ENCODE measurements at places on chromosomes 16 and 17. TPM values are rescaled to one million over a fixed set of nuclear protein-coding genes. Genes with fewer than 3 reads are reported as not detected.

DNA sequence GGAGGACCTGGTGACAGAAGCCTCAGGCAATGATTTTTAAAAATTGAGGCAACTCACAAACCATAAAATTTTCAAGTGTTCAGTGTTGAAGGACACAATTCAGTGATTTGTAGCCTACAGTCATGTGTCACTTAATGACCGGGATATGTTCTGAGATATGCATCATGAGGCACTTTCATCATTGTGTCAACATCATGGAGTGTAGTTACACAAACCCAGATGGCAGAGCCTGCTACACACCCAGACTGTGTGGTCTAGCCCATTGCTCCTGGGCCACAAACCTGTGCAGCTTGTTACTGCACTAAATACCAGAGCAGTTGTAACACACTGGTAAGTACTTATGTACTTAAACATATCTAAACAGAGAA is 1.6 kb downstream of the PRSS41 start:
- peak; percentile 61 for DNase-seq

Gene BRD7
- 37.9 TPM for total RNA-seq

DNA sequence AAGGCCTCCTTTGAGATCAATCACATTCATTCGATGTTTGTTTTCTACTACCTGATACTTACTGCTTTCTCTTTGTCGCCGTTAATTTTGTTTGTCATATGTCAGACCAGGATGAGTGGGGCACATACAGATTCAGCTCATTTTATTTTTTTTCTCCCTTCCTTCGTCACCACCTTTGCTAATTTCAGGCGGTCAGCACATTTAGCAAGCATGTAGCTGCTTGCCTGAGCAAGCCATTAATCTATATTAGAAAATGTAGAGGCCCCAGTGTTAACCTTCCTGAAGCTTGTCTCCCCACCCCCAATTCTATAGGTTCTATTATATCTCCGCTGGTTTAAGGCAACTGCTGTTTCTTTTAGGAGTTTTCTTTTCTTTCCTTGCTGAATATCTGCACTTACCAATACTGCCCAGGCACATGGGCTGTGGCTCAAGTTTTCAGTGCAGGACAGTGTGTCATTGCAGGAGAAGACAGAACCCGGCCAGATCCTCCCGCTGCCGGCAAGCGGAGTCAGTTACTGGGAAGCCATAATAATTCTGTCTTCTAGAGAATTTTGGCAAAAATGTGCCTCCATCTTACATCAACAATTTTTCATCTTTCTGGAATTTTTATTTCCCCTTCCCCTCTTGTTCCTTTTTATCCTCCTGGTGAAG is 714.3 kb downstream of the WWOX start:
- DNase-seq, result no peak

- no peak for DNase-seq
Measured at GRCh38 chr17:57539529-57540301, 205.4 kb downstream of the CCDC182 start.

Gene ELOB
- total RNA-seq, result 473 TPM

GRCh38 chr17:38338053-38338452 is 5.7 kb downstream of the GPR179 start:
- DNase-seq, result no peak

DNA sequence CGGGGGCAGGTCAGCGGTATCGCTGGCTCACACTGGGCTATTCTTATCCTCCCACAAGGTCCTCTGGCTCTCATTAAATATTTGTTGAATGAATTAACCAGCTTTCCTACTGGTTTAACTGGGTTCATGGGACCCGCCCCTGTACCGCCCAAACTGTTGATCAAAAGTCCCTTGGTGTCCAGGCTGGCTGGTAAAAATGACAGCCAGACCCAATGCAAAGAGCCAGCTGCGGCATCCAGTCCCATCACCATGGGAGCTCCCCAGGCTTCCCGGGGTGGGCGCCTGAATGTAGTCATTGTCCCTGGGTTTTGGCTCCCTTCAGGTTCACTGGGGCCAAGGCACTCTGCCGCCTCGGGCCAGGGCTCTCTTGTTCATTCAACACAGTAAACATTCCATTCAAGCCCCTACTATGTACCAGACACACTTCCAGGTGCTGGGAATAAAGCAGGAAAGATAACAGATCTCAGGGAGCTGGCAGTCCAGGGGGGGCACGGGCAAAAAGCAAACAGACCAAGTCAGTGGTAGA is 11.7 kb upstream of the ATP2C2 start:
- no peak for DNase-seq

DNA sequence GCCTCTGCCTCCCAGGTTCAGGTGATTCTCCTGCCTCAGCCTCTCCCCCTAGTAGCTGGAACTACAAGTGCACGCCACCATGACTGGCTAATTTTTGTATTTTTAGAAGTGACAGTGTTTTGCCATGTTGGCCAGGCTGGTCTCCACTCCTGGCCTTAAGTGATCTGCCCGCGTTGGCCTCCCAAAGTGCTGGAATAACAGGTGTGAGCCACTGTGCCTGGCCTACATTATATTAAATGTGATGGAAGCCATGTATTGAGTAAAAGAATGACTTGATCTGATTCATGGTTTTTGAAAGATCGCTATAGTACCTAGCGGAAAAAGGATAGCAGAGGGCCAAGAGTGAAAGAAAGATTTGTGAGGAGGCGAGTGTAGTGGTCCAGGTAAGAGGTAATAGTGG is 2.7 kb upstream of the PPM1D start:
- DNase-seq, result no peak

GRCh38 chr16:67917852-67918236 is 13.8 kb downstream of the CTRL start:
- DNase-seq, result peak; percentile 41

Gene MT2A
- total RNA-seq, result 195 TPM

Gene HEXIM1
- total RNA-seq, result 13.0 TPM

GRCh38 chr17:21551081-21551881 is 141.0 kb upstream of the KCNJ18 start:
- peak; percentile 59 for DNase-seq

DNA sequence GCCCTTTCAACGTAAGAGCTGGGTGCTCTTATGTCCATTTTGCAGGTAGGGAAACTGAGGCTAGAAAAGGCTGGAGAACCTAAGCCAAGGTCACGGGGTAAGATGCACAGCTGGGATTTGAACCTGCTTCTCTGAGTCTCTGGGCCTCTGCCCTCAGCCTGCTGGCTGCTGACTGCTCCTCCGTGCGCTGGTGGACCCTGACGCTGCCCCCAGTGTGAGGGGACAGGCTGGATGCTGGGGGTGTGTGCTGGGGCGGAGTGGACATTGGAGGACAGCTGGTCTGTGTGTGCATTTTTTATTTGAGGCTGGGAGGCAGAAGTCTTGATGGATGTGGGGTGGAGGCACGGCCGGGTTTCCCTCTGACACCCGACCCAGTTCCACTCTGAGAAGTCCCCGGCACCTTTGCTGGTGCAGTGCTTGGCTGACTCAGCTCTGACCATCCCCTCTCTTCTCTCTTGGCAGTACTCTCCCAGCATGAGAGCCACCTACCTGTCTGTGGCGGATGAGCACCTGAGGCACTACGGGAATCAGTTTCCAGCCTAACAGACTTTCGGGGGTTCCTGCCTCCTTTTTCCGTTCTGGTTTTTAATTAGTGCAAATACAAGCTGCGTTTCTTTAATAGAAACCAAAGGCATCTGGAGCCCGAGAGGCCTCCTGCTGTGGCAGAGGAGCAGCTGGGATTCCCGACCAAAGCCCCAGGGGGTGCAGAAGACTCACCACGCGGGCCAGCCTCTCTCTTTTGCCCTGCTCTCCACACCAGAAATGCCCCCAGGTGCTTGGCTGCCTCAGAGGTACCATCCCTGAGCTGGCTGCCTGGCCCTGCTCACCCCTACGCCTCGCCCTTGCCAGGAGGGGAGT is 14.1 kb upstream of the DNAI2 start:
- no peak for DNase-seq

GRCh38 chr17:56985371-56986162 is 7.6 kb downstream of the SCPEP1 start:
- DNase-seq, result no peak

DNA sequence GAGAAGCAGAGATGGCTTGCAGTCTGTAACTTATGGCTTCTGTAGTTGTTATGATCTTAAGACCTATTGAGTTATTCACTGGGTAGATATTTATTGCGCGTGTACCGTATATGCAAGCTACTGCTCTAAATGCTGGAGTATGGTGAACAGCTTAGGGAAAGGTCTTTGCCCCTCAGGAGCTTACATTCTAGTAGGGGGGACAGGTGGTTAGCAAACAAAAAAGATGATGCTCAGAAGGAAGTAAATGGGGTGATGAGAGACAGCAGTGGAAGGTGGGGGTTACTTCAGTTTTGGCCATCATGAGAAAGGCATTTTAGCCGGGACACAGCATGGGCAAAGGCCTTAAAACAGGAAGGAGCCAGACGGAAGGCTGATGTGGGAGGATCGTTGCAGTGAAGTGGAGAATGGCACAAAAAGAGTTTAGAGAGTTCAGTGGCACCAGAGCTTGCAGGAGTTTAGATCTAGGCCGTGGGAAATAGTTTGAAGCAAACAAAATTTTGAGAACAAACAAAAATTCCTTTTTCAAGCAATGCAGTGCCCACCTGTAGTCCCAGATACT is 2.1 kb downstream of the ARMC7 start:
- DNase-seq, result no peak

GRCh38 chr17:323181-323580 is 29.4 kb downstream of the RPH3AL start:
- DNase-seq, result no peak

DNA sequence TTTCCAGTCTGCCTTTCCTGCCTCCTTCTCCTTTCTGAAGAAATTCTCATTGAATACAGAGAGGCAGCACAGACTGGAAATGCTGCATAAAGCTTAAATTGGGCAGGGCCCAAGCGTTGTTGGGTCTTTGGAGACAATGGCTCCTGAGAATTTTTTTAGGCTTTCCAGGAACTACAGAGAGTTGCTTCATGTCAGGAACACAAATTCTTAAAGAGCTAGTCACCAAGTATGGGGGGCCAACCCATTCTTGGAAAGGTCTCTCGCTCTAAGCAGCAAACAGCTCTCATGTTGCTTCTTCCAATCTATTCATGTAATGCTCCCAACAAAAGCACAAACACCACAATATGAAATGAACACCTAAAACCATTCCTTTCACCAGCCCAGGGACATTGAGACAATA is 6.9 kb downstream of the HNF1B start:
- DNase-seq, result no peak

Gene HEATR9
- not detected for total RNA-seq

DNA sequence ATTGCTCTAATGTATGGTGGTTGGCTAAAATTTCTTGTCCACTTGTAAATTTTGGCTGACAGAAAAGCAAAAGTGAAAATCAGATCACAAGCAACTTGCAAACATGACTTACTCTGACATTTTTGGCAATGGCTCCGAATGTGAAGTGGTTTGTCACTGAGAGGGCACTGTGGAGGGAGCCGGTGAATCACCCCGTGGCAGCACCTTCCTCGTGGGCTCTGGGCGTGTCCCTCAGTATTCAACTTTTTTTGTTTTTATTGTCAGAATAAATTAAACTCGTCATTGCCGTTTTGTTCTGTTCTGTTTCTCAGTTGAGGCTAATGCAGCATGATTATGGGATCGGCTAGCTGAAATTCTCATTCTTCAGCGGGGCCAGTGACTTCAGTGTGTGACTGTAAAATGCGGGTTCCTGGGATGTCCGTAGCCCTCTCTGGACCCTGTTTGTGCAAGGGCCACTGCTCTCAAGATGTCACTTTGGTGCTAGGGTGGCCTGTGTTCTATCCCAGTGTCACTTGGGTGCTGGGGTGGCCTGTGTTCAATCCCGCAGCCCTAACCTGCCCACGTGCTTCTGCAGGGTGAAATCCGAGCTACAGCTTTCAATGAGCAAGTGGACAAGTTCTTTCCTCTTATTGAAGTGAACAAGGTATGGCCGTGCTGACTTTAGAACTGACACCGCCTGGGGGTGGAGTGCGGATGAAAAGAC is 48.8 kb downstream of the RPA1 start:
- no peak for DNase-seq

GRCh38 chr17:7113273-7114071 is 1.1 kb downstream of the ASGR2 start:
- no peak for DNase-seq

DNA sequence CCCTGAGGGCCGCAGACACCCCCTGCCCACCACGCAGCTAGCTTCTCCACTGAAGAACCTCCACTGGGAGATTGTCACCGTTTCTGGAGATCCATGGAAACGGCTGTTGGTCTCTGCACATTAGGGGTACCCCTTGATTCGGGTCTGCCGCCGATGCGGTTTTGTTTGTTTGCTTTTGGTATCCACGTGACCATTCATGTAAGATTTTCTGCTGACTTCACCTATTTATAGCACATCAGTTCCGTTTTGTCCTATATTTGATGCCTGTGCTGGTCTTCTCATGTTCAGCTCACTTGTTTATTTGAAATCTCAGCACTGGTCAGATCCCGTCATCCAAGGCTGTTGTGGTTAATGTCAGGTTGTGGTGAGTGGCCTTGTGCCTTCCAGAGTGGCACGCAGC is 21.1 kb downstream of the CRAMP1 start:
- DNase-seq, result no peak

DNA sequence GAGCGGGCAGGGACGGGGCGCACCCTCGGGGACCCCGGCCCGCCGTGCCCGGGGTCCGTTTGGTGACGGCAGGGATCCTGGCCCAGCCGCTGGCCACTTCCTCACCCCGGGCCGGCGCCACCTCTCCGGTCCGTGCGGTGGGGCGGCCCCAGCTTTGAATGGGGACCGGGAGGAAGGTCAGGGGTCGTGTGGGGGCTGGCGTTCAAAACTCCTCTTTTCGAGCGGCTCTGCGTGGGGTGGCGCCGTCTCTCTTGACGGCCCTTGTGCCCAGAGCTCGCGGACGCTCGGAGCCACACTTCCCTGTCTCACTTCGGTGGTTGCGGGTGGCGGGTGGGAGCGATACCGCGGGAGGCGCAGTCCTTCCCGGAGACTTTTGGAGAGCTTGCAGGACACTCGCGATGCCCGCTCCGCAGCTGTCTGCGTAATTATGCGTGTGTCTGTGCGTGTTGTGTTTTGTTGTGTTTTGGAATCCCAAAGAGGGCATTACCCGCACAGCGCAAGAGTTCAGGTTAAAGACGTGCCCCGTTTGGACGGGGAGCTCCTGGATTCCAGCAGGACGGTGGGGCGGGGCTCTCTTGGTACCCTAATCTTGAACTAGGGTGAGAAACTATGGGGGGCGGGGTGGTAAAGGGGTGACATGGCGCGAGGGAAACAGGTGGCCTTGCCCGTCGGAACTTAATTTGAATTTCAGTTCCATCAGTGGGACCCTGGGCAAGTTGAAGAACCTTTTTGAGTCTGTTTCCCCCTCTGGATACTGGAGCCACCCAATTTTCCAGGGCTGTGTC is 637 bp downstream of the PLCG2 start:
- DNase-seq, result peak; percentile 12

- no peak for DNase-seq
Measured at GRCh38 chr17:82786427-82786826, 34.6 kb downstream of the TBCD start.

Gene MEFV
- total RNA-seq, result not detected

- DNase-seq, result peak; percentile 88
Measured at GRCh38 chr17:61504697-61505096, 52.5 kb downstream of the TBX4 start.

DNA sequence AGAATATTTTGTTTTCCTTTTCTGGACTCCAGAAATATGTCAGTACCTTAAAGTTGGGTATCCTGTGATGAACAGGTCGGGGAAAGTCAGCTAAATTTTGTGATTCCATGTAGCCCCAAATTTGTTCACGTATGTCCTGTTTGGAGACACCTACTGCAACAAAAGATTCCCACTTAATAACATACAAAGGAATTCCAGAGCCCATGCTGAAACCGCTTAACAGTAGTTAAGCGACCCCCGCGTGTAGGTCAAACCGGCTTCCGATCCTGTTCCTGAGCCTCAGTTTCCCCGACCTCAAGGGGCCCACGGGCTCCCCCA is 477 bp downstream of the MTHFSD start:
- no peak for DNase-seq

- no peak for DNase-seq
Measured at GRCh38 chr17:41824086-41824485, 11.3 kb downstream of the FKBP10 start.

- DNase-seq, result no peak
Measured at GRCh38 chr17:61393904-61394629, 5.6 kb upstream of the TBX2 start.

Gene SLFN11
- 0.03 TPM for total RNA-seq
